CD14-positive monocyte (primary cell): ENCODE measurements at places on chromosomes 13 and 19.

- DNase-seq, result no peak
Observed at GRCh38 chr13:22169473-22169872, 498.6 kb downstream of the FGF9 start.

DNA sequence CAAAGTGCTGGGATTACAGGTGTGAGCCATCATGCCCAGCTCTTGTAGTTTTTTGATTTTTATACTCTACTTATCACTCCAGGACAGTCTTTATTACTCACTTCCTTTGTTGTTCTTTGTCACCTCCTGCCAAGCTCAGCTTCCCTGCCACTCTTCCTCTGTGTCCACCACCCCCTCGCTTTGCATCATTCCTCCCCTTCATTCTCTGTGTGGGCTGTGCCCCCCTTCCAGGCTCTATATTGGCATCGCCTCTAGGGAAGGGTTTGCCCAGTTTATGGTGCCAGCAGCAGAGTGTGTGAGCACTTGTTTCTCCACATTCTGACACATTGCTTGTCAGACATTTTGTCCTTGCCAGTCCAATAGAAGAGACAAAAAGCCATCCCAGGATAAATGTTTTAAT is 15.1 kb downstream of the ZNF302 start:
- no peak for DNase-seq

DNA sequence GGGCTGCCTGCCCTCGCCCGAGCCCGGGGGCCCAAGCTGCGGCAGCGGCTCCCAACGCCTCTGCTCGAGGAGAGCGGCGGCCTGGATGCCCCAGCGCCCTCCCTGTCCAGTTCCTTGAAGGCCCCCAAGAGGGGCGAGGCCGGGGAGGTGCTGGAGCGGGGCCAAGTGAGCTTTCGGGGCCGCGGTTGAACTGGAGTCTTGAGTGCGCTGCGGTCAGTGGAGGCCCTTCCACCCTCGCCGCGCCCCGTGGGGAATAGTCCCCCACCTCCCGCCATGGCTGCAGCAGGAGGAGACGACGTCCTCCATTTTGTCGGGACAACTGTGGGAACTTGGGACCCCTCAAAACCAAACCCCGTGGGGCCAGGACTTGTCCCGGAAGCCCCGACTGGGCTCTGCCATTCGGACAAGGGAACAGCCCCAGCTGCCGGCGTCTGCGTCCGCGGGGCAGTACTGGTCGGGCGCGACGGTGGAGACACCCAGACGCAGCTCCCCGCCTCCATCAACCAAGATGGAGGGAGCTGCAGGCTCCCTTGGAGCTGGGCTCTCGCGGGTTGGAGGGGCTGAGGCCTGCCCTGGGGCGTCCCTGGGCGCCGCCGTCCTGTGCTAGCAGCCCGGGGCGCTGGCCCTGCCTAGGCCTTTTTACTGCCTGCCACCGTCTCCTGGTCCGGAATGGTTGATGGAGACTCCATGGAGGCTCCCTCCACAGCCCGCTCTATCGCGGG is 736 bp upstream of the ZMYM5 start:
- peak; percentile 37 for DNase-seq

GRCh38 chr19:3057275-3057714 is 5.0 kb downstream of the TLE5 start:
- no peak for DNase-seq
